Chondrocyte (in vitro differentiated cells): ENCODE measurements at places on chromosomes 5 and 9. TPM values are rescaled to one million over a fixed set of nuclear protein-coding genes. Genes with fewer than 3 reads are reported as not detected.

Gene TEK
- total RNA-seq, result 0.89 to 2.8 TPM (median 2.7 TPM) in 3 replicates

Gene GABRA1
- total RNA-seq, result not detected in 3 replicates

Gene GARIN3
- not detected in 3 replicates for total RNA-seq

Gene CDH10
- not detected in 3 replicates for total RNA-seq

Gene RPL35
- total RNA-seq, result 706 to 837 TPM (median 731 TPM) in 3 replicates

GRCh38 chr5:173020154-173020581, 36.0 kb upstream of the CREBRF start:
- H3K4me3 ChIP-seq, result no peak overlapping the region
- no peak overlapping the region for H3K27ac ChIP-seq
- no peak for DNase-seq
- peaks cover 24% of the 10 kb centered on the region for H3K4me1 ChIP-seq

- DNase-seq, result no peak
- no peaks in the 10 kb centered on the region for H3K36me3 ChIP-seq
- no peaks in the 10 kb centered on the region for H3K4me1 ChIP-seq
- peaks cover 4% of the 10 kb centered on the region for H3K27me3 ChIP-seq
Measured at GRCh38 chr5:164065266-164065665, 559.8 kb downstream of the MAT2B start.

GRCh38 chr5:61907995-61908394, 398.0 kb upstream of the KIF2A start:
- peaks cover 2% of the 10 kb centered on the region for H3K27me3 ChIP-seq
- H3K4me3 ChIP-seq, result no peak overlapping the region
- DNase-seq, result no peak

DNA sequence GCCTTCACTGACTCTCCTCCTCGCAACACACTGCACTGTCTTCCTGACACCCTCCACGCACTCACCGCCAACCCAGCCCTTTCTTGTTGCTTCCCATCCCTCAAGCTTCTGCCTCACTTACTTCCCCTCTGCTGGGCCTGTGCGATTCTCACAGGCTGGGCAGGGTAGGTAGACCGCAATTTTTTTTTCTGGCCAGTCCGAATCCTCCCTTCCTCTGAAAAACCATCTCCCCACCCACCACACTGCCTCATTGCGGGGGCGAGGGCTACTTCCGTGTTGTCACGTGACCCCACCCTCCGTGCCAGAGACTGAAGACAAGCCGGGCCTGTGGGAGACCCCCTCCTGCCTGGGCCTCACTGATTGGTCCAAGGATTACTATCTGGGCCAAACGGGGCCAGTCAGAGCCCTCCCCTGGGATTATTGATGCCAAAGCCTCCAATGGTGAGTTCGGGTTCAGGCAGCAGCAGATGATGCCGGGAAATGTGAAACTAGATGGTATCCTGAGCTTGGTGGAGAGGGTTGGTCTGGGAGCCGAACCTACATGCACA, 73.1 kb downstream of the STK10 start:
- peak; percentile 74 for DNase-seq
- H3K4me3 ChIP-seq, result no peak overlapping the region
- H3K36me3 ChIP-seq, result peaks cover 16% of the 10 kb centered on the region
- H3K27me3 ChIP-seq, result no peaks in the 10 kb centered on the region

DNA sequence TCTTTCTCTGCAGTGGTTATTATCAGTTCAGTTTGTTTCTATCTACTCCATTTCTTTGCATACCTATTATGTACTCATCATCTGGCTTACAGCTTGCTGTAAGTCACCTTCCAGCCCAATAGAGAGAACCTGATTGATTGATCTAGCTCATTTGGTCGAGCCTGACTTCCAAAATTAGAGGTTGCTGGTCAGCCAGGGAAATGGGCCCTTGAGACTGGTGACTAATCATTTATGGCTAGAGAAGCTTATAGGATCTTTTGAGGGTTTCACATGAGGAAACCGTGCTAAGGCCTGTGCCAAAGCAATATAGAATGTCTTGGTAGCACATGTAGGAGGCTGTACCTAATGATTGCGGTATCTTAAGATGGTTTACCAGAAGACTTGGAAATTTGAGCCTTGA, 5.8 kb downstream of the SREK1 start:
- no peak overlapping the region for H3K27ac ChIP-seq
- H3K4me1 ChIP-seq, result peaks cover 43% of the 10 kb centered on the region
- DNase-seq, result no peak
- H3K4me3 ChIP-seq, result no peak overlapping the region

- peaks cover 3% of the 10 kb centered on the region for H3K36me3 ChIP-seq
- peaks cover 25% of the 10 kb centered on the region for H3K4me1 ChIP-seq
- no peak overlapping the region for H3K27ac ChIP-seq
- no peak for DNase-seq
- H3K4me3 ChIP-seq, result peak overlapping the region; percentile 64
- H3K27me3 ChIP-seq, result peaks cover 81% of the 10 kb centered on the region
Measured at GRCh38 chr5:88675708-88676636, 207.0 kb downstream of the MEF2C start.

- H3K27ac ChIP-seq, result no peak overlapping the region
- DNase-seq, result no peak
- H3K4me3 ChIP-seq, result no peak overlapping the region
- peaks cover 6% of the 10 kb centered on the region for H3K27me3 ChIP-seq
Measured at GRCh38 chr5:146890731-146891440, 12.3 kb upstream of the PPP2R2B start.

GRCh38 chr9:1100945-1101344, 50.8 kb downstream of the DMRT2 start:
- no peaks in the 10 kb centered on the region for H3K4me1 ChIP-seq
- no peak overlapping the region for H3K27ac ChIP-seq
- H3K4me3 ChIP-seq, result no peak overlapping the region
- no peak for DNase-seq
- no peaks in the 10 kb centered on the region for H3K36me3 ChIP-seq

DNA sequence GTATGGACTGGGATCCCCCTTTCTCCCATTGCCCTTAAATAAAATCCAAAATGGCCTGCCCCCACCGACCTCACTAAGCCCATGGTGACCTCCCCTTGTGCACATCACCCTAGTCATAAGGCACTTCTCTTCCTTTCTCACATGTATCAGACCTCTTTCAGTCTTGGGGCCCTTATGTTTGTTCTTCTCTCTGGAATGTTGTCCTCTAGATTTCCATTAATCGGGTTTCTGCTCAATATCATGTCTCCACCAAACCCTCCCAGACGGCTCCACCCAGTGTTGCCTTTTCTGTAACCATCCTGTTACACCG, 196.3 kb downstream of the ERCC6L2 start:
- H3K4me1 ChIP-seq, result peaks cover 7% of the 10 kb centered on the region
- H3K4me3 ChIP-seq, result no peak overlapping the region
- H3K36me3 ChIP-seq, result no peaks in the 10 kb centered on the region
- peaks cover 20% of the 10 kb centered on the region for H3K27me3 ChIP-seq

DNA sequence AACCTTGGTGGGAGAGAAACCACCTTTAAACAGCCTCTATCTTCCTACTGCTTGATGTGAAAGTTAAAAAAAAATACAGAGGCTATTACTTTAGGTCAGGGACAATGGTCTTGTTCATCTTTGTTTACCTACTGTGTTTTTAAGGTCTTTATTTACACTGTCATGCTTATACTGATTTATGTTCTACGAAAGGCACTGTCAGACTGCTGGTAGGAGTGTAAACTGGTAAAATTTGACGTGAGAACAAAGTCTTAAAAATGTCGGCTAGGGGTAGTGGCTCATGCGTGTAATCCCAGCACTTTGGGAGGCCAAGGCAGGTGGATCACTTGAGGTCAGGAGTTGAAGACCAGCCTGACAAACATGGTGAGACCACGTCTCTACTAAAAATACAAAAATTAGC, 42.1 kb upstream of the ELOVL7 start:
- no peaks in the 10 kb centered on the region for H3K27me3 ChIP-seq
- H3K27ac ChIP-seq, result no peak overlapping the region
- no peak overlapping the region for H3K4me3 ChIP-seq
- H3K36me3 ChIP-seq, result peaks cover 16% of the 10 kb centered on the region

DNA sequence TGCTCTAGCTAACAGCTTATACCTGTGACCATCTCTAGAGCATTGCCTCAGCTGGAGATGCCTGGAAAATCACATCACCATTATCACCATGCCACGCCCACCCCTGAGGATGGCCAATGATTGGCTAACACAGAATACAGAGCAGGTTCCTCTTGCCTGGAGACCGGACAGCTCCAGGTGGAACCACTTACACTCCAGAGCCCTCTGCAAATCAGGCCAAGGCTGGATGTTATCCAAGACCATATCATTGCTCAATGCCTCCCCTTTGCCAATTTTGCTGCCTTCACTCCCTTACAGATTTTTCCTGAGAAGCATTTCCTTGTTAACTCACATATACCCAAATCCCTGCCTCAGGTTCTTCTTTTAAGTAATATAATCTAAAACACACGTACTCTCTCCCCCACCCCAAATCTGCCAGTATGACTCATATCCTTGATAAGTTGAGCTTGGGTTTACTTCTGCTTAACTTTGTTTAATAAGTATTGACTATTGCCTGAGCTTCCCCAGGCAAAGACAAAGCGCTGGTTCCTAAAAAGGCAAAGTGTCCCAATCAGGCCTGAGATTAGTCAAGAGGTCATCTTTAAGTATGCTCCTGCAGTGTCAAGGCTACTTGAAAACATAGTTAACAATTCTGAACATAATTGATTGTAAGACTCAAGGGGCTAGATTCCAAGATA, 309.6 kb downstream of the EPB41L4A start:
- H3K27ac ChIP-seq, result no peak overlapping the region
- H3K4me3 ChIP-seq, result no peak overlapping the region
- DNase-seq, result no peak
- no peaks in the 10 kb centered on the region for H3K27me3 ChIP-seq
- H3K36me3 ChIP-seq, result no peaks in the 10 kb centered on the region

- DNase-seq, result no peak
- H3K36me3 ChIP-seq, result no peaks in the 10 kb centered on the region
- H3K4me1 ChIP-seq, result peaks cover 21% of the 10 kb centered on the region
- peak overlapping the region; percentile 62 for H3K27ac ChIP-seq
- H3K4me3 ChIP-seq, result no peak overlapping the region
Measured at GRCh38 chr5:157464519-157465171, 4.6 kb downstream of the NIPAL4 start.

DNA sequence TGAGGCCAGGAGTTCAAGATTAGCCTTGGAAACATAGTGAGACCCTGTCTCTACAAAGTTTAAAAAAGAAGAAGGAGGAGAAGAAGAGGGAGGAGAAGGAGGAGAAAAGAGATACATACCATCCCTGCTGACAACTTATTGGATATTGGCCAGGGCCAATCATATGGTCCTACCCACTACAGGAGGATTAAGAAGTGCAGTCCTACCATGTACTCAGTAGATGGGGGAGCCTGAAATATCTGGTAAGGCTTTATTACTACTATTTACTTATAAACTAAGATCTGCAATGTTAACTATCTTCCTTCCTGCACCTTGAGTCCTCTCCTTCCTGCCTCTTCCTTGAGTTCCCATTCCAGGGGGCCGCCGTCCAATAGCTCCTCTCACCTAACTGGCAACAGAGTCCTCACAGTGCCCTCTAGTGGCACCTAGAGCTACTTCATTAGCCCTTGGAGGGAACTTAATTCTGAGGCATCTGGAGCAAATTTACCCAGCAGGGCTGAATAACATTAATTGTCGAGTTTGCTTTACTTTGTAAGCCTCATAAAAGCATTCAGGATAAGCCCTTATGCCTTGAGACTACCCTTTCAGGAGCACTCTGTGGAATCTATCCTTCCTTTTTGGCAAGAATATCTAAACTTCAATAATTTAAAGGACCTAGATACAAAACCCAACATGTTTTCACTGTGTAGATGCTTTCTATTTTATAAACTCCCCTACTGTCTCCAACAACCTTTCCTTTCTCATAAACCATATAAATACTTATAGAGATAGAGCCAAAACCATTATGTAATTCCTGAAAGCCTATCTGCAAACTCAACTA, 39.1 kb upstream of the RANBP6 start:
- H3K27me3 ChIP-seq, result peaks cover 28% of the 10 kb centered on the region
- H3K27ac ChIP-seq, result no peak overlapping the region
- no peak overlapping the region for H3K4me3 ChIP-seq

DNA sequence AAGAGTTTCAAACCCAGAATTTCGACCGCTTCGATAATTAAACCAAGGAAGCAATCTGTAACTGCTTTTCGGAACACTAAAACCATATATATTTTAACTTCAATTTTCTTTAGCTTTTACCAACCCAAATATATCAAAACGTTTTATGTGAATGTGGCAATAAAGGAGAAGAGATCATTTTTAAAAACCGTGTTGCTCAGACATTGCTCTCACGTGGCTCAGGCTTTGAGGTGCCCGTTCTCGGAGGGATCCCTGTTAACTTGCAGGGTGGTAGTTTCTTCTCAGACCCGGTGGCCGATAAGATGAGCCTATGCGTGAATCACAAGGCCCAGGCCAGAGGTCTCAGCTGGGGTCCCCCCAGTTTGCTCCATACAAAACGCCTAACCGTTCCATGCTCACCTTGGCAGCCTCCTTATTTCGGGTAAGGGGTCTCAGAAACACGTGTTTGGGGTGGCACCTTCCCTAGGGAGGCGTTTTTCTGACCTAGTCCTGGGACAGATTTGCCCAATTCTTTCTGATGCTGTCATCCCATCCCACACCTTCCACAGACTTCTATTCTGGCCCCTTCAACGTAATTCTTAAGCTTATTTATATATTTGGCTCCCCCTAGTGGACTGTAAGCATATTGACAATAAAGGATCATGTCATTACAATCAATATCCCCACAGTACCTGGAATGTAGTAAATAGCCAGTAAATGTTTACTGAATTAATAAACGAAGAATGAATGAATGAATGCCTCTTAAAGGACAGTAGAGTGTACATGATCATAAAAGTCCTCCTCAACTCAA, 48.1 kb downstream of the THBS4 start:
- no peak overlapping the region for H3K27ac ChIP-seq
- peaks cover 4% of the 10 kb centered on the region for H3K27me3 ChIP-seq
- no peak overlapping the region for H3K4me3 ChIP-seq
- H3K36me3 ChIP-seq, result no peaks in the 10 kb centered on the region

GRCh38 chr9:22238809-22239684, 207.6 kb upstream of the DMRTA1 start:
- H3K4me1 ChIP-seq, result peaks cover 73% of the 10 kb centered on the region
- no peaks in the 10 kb centered on the region for H3K36me3 ChIP-seq
- DNase-seq, result no peak
- peak overlapping the region; percentile 98 for H3K27ac ChIP-seq
- no peaks in the 10 kb centered on the region for H3K27me3 ChIP-seq
- peak overlapping the region; percentile 69 for H3K4me3 ChIP-seq

- peaks cover 37% of the 10 kb centered on the region for H3K4me1 ChIP-seq
- no peak overlapping the region for H3K4me3 ChIP-seq
- no peaks in the 10 kb centered on the region for H3K27me3 ChIP-seq
Measured at GRCh38 chr9:72440378-72440777, 75.4 kb upstream of the ZFAND5 start.

GRCh38 chr9:81855538-81855937, 72.7 kb upstream of the SPATA31D4 start:
- no peak overlapping the region for H3K27ac ChIP-seq
- no peaks in the 10 kb centered on the region for H3K36me3 ChIP-seq
- H3K4me1 ChIP-seq, result no peaks in the 10 kb centered on the region
- H3K4me3 ChIP-seq, result no peak overlapping the region
- no peak for DNase-seq
